ENCODE measurements at places on chromosomes 3 and 15.

DNA sequence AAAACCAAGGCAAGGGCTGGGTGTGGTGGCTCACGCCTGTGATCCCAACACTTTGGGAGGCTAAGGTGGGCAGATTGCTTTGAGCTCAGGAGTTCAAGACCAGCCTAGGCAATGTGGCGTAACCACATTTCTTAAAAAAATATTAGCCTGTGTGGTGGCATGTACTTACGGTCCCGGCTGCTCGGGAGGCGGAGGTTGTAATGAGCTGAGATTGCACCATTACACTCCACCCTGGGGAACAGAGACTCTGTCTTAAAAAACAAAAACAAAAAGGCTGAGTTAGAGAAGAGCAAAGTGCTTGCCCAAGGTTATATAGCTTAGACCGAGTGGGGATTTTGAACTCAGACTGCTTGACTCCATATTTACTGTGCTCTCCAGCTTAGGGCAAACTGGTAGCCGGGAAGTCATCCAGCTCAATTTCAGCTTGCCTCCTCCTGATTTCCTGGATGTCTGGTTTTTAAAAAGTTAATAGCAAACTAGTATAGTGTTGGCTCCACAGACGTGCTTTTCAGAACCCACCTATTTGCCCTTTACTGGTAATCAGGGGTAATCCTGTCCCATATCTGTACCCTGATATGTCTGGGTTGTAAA is 138.9 kb downstream of the CACNA1D start:
- no peak for DNase-seq

- DNase-seq = no peak
Observed at GRCh38 chr3:118187221-118187620, 847.4 kb downstream of the IGSF11 start.

DNA sequence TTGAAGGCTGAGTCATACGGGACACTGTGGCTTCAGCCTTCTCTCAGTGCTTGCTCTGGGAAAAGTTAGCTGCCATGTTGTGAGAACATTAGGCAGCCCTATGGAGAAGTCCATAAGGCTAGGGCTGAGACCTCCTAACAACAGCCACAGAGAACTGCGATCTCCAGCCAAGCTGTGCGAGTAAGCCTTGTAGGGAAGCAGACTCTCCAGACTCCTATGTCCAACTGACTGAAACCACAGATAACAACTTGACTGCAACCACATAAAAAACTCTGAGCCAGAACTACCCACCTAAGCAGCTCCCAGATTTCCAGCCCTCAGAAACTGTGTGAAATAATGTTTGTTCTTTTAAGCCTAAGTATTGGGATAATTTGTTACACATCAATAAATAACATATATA is 40.7 kb downstream of the DENND6A start:
- DNase-seq = no peak

GRCh38 chr15:50685976-50686468 is 575 bp downstream of the TRPM7 start:
- DNase-seq = peak; percentile 56

DNA sequence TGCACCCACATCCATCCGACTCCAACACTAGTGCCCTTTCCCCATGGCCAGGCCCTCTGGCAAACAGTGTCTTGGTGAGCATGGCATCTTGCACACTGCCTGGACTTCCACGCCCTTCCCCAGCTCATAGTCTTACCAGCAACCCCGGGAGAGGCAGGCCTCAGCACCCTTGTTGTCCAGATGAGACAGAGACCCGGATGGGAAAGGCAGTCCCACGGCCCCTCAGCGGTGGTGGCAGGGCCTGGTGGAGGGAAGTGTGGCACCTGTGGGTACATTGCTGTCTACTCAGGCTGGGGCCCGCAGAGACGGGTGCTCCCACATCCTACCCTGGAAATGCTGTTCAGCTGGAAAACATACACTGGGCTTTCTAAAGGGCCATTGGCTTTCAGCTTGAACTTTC is 28.4 kb downstream of the HDAC11 start:
- DNase-seq = no peak

DNA sequence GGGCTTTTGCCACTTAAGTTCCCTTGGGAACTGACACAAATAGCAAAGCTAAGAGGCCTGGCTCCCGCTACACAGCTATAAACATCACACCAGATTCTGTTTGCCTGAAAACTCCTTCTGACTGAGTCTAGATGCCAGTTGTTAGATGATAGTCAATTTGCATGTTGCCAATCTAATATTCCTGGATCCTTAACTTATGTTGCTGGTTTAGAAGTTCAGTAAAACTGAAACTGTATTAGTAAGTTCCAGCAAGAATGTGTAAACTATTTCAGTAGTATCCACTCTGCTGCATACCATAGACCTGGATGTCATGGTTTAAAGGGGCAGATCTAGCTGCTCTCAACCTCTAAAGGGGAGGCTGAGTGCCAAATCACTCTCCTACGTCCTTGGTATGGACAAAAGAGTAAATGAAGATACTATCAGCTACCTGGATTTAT is 27.1 kb upstream of the LACTB start:
- DNase-seq = peak; percentile 76

DNA sequence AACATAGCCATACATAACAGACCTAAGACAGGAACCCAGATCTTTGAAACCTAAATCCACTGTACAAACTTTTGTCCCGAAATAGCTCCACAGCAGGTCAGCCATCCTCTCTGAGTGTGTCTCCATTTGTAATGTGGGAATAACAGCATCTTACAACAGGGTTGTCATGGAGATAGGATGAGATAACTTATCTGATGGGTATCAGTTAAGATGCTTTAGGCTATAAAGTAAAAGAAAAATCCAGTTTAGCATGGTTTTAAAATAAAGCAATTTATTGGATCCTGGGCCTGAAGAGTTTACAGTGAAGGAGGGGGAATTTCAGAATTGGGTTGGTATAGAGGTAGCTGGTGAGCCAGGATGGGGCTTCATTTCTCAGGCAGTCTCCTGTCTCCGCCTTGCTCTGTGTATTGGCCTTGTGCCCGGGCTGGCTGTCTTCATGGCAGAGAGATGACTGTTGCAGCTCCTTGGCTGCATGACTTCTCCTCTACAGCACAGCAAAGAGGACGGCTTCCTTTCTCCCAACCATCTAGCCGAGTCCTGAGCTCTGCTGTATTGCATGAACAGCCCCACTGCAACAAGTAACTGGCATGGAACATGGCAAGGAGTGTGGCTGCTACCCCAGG is 131.9 kb upstream of the PROK2 start:
- peak; percentile 1 for DNase-seq

- no peak for DNase-seq
Observed at GRCh38 chr3:148280623-148281242, 417.0 kb upstream of the AGTR1 start.

DNA sequence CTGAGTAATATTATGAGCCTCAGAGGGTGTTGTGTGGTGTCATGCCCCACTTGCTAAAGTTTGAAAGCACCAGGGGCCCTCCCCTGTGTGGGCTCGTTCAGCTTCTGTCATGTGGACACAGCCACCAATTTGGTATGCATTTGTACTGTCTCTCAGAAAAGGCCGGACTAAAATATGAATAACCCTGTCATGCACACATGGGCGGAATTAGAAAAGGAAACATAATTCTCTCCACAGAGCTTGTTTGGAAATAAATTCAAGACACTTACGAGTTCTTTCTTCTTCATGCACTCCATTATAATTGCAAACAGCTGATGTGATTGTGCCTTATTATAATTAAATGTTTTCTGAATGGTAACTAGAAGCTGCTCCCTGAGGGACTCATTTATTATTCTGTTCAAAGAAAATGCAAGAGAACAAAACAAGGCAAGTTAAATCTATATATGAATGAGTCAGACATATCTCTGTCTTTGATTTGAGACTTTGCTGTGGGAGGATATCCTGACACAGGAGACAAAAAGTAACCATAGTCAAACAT is 39.1 kb downstream of the TRPM1 start:
- DNase-seq = no peak

- DNase-seq = no peak
Observed at GRCh38 chr15:36753173-36753572, 173.7 kb downstream of the CDIN1 start.

DNA sequence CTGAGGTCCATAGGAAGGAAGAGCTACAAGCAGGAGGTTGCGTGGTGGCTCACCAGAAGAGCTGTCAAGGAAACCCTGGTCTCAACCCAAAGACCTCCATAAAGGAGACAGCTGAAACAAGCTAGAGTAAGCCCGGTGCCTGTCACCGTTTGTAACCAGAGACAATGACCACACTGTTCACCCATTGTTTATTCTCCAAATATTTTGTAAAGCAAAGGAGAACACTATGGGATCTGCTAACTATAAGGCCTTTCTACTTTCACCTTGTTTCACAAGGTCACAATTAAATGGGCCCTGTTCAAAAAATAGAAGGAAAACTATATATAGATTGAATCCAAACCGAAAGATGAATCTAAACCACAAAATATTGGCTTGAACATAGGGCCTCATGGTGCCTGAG is 128.9 kb upstream of the TPRG1 start:
- no peak for DNase-seq

GRCh38 chr3:45414823-45415222 is 26.4 kb downstream of the LARS2 start:
- no peak for DNase-seq
